ENCODE measurements at places on chromosomes 7 and 10.

DNA sequence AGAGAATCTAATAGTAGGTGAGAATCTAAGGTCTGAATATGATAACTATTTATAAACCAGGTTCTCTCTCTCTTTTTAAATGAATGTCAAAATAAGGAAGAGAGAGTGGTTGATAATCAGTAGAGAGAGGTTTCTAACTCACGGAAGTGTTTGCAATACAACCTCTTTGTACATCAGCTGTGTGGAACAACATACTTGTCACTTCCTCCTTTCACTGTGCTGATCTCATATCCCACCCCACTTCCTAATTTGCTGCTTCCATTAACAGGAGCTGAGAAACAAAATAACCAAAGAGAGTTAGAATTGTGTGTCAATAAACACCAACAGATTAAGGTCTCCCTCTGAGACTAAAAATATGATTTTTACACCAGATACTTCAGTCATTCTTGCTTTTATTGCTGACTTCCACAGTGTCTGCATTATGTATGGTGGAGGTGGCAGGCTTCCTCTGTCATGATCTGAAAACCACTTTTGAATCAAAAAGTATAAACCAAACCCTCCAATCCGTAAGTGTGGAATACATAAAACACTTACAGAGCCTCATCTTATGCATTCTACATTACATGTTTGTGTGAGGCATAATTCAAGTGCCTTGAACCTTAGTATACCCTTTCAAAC, 25.0 kb downstream of the CACUL1 start:
- no peak for DNase-seq

- DNase-seq: no peak
These were observed 3.1 kb downstream of the MACC1 start for GRCh38 chr7:20214132-20214531.

- no peak for DNase-seq
These were observed 240.2 kb downstream of the ADAM12 start for GRCh38 chr10:126147866-126148587.

DNA sequence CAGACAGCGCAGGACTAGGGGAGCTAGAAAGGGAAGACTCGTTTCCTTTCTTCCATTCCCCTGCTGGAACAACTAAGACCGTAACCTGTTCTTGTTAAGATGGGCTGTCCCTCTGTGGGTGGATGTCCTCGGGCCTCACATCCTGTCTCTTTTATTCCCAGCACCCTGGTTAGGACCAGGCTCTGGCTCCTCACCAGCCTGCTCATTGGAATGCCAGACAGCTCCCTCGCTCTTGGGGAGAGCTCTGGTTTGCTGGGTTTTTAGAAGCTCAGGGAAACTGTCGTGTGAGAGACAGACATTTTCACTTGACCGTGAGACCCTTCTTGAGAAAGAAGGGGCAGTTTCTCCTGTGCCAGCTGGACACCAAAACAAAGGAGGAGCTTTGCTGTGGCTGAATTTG, 58.1 kb upstream of the HABP2 start:
- DNase-seq: no peak

DNA sequence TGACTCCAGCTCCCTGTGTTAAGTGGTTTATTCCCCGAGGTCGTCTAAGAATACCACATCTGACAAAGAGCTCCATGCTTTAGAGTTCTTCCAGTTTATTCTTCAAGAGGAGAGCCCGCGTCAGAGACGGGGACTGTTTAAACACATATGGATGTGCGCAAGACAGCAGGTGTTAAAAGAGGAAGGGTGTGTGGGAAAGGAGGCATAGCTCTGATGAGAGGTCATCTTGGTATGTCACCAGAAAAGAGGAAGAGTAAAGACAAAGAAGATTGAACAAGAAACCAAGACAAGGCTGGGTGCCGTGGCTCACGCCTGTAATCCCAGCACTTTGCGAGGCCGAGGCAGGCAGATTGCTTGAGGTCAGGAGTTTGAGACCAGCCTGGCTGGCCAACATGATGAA, 258.7 kb downstream of the CCDC3 start:
- no peak for DNase-seq

DNA sequence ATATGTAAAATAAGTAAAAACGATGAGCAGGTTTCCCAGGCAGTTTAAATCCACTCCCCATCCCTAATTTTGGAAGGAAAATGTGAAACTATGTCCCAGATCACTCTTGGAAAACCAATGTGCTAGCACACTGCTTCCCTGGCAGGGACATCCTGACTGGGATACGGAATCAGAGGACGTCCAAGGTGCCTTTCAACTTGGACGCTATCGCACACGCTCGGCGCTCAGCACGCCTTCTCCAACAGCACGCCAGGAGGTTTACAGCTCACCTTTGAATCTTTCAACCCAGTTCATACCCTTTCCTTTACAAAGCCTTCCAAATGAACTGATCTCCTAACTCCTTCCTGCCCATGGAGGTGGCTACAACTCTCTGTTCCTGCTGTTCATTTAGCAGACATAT, 47.1 kb downstream of the BEND7 start:
- DNase-seq: no peak

GRCh38 chr7:47724335-47724982, 142.5 kb upstream of the TNS3 start:
- DNase-seq: no peak

- DNase-seq: no peak
These were observed 10.0 kb downstream of the RGR start for GRCh38 chr10:84254552-84255478.

- no peak for DNase-seq
These were observed 87.9 kb downstream of the SLC16A9 start for GRCh38 chr10:59621771-59622170.

GRCh38 chr7:66315192-66315591, 110.1 kb downstream of the TPST1 start:
- DNase-seq: no peak

GRCh38 chr7:91082852-91083495, 181.3 kb upstream of the FZD1 start:
- no peak for DNase-seq

DNA sequence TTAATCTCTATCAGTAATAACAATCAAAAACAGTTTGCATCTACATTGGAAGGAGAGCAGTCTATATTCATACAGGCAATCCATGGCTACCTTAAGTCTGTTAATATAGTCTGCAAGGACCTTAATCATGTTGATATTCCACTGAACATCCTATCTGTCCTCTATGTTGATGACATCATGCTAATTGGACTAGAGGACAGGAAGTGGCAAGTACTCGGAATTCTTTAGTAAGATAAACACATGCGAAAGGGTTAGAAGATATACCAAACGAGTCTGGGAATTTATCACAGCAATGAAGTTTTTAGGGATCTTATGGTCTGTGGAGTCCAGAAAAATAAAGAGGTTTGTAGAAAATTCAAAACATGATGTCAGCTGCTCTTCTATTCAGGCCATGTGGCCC, 11.3 kb upstream of the SAMD9L start:
- no peak for DNase-seq

DNA sequence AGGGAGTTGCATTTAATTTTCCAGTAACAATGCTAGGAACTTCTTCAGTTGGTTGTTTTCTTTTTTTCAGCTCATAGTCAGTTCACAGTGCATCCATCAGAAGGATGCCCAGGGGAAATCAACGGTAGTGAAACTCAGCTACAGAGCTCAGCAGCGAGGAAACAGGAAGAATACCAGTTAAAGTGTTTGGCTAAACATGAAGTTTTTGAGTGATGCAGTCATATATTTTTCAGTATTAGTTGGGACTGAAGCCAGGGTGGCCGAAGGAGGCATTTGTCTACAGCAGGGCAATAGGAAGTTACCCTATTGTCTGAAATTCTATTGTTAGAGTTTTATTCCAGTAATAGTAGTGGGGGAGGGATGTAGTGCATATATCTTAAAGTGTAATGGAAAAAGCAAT, 45.3 kb upstream of the MALRD1 start:
- no peak for DNase-seq

GRCh38 chr10:94803307-94803706, 40.8 kb downstream of the CYP2C19 start:
- no peak for DNase-seq

- DNase-seq: no peak
These were observed 59.0 kb downstream of the TBXAS1 start for GRCh38 chr7:139887992-139888481.

GRCh38 chr10:3936422-3937040, 151.5 kb upstream of the KLF6 start:
- DNase-seq: no peak

- DNase-seq: no peak
These were observed 39.3 kb downstream of the CALML3 start for GRCh38 chr10:5563991-5564536.

- no peak for DNase-seq
These were observed 19.7 kb downstream of the MET start for GRCh38 chr7:116691664-116692063.

- DNase-seq: no peak
These were observed 166.6 kb upstream of the MKLN1 start for GRCh38 chr7:131161103-131161502.

- DNase-seq: no peak
These were observed 69.0 kb downstream of the TNRC18 start for GRCh38 chr7:5354460-5355232.

DNA sequence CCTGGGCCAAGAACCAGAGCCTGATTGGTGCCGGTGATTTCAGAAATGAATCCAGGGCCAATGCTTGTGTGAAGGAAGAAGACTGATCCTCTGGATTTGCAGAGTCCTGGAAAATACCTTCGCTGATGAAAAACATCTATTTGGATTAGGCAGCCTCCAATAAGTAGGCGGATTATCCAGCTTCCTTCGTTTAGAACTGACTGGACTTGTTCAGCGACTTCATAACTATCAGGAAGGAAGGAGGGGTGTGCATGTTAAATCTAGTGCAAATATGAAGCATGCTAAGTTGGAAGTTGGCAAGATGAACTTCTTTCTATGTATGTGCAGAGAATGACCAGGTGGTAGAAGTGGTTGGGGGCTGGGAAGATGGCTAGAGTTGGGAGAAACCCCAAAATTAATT, 41.0 kb downstream of the NKX2-3 start:
- no peak for DNase-seq

- no peak for DNase-seq
These were observed 31.5 kb upstream of the NRP1 start for GRCh38 chr10:33365871-33366411.

- DNase-seq: no peak
These were observed 5.4 kb downstream of the IDI1 start for GRCh38 chr10:1043532-1043995.

- DNase-seq: no peak
These were observed 83.1 kb upstream of the STEAP1B start for GRCh38 chr7:22582863-22583622.

GRCh38 chr7:150514748-150515222, at the start of gene GIMAP7:
Gene GIMAP7, plus strand, starts transcription at chr7:150514872. Its CDS starts 5,103 bp downstream, at chr7:150519975.
- no peak for DNase-seq

GRCh38 chr10:20059084-20059835, 243.0 kb downstream of the PLXDC2 start:
- no peak for DNase-seq

GRCh38 chr7:55514546-55515265, 57.6 kb downstream of the VOPP1 start:
- no peak for DNase-seq

DNA sequence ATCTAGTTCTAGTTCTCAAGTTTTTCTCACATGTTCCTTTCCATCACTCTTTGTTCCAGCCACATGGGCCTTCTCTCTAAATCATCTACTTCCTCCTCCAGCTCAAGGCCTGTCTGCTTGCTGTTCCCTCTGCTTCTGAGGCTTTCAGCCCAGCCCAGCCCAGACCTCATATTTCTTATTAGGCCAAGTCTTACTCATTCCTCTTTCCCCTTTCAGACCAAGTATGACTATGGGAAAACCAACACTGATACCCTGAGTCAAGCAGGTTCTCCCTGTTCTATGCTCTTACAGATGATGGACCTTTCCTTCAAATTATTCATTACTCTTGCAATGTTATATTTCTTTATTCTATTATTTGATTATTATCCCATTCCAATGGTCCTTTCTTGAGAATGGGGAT, 80.3 kb upstream of the SEM1 start:
- no peak for DNase-seq

GRCh38 chr10:107126512-107127065, 37.9 kb downstream of the SORCS1 start:
- DNase-seq: no peak

DNA sequence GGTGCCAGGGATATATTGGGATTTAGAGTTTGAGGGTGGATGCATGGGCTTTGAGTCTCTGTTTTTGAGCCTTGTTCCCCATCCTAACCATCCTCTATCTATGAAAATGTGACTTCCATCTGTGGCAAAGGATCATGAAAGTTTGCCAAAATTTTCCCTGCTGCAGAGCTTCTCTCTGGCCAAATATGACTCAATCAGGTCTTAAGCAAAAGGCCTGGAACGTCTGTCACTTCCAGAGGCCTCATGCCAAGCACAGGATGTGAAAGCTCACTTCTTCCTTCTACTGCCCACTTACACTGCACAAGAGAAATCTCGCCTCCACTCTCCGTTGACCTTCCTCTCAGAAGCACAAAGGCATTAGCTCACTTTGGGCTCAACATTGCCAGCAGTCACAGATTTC, 696.9 kb upstream of the NRP1 start:
- no peak for DNase-seq

DNA sequence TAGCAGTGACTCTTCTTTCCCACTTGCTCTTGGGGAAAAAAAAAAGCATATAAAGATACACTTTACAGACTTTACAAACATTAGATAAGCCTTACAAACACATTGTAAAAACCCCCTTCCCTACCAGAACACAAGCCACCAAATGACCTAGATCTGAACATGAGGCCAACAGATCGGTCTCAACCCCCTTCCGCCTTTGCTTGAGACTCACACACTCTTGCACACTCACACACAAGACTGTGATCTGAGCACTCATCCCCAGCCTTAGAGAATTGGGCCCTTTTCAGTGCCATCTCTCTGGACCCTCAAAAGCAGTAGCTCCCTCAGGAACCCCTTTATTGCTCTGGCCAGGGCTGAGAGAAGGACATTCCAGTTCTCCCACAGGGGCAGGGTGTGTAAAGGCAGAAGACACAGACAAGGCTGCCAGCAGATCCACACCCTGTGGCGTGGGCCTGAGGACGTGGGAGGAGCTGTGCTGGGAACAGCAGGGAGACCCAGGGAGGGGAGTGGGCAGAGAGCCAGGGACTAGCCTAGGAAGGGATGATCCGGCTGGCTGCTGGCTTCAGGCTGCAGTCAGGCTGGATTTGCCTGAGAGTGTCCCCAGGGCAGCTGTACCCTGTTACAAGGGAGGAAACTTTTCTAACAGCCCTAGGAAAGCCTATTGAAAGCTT, 206.7 kb downstream of the KIAA1217 start:
- DNase-seq: no peak

DNA sequence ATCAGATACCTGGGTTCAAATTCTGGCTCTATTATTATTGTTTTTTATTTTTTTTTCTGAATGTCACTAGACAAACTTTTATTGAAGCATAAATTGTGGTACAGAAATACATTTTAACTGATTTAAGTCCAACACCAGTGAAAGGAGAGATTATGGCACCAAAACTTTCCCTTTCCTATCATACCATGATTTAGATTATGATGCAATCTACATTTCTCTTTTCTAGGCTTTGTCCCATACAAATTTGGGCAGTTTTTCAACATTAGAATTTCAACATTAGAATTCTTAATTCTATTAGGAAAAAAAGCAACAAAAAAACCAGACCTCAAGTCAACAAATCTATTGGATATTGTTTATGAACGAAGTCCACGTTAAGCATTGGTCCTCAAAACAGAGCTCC, 11.0 kb downstream of the AS3MT start:
- no peak for DNase-seq

GRCh38 chr10:126461289-126461940, 73.1 kb upstream of the ADAM12 start:
- DNase-seq: no peak

Measured in activated CD8-positive, alpha-beta memory T cell treated with anti-CD3 and anti-CD28 coated beads for 1 hour (primary cell).